ENCODE measurements at places on chromosomes 16 and 17.

DNA sequence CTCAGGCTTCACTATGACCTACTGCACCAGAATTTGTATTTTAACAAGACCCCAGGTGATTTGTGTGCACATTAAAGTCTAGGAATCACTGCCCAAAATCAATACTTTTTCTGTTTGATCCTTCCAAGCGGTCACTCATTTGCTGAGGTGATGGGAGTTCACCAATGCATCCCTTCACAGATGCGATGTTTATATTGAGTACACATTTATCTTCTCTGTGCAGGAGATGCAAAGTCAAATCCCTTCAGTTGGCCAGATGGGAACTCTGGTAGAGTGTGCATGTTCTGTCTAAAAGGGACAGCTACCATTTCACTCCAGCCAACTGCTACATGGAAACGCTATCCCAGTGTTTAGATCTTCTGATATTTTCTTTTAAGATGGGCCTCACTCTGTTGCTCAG, 122.6 kb upstream of the HS3ST2 start:
- no peak for DNase-seq

GRCh38 chr16:75483222-75483621, 12.0 kb downstream of the CHST6 start:
- no peak for DNase-seq

DNA sequence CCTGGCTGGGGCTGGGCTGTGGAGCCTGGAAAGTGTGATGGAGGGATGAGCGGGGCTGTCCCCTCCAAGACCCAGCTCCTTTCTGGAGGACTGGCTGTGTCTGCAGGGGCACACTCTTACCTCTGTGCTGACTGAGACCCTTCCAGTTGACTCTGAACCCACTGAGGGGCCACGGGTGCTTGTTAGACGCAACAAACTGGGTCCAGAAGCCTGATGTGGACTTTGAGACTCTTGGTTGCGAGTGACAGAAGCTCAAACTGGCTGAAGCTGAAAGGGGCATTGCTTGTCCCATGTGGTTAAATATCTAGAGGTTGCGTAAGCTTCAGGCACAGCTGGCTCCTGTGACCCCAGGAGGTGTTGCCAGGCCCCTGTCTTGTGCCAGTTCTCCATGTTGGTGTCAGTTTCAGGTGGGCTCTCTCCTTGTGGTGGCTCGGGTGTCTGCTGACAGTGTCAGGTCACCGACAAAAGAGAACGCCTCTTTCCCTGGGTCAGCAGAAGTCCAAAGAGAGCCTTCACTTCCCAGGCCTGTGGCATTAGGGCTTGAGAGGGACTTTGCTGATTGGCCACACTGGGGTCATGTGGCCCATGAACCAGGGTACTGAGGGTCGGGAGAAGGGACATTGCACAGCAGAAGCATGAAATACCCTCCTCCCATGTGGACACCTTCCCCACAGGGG, 16.7 kb downstream of the ADCY7 start:
- no peak for DNase-seq

GRCh38 chr17:11999696-12000095, 2.4 kb upstream of the ZNF18 start:
- no peak for DNase-seq

GRCh38 chr16:49022351-49022963, 259.2 kb downstream of the CBLN1 start:
- DNase-seq: no peak

GRCh38 chr16:83772806-83773205, 35.0 kb upstream of the HSBP1 start:
- no peak for DNase-seq

- DNase-seq: no peak
These were observed 296.2 kb upstream of the C16orf82 start for GRCh38 chr16:26770547-26770946.

GRCh38 chr17:55444471-55445441, 23.1 kb upstream of the MMD start:
- no peak for DNase-seq

GRCh38 chr17:14552306-14552705, 251.4 kb downstream of the HS3ST3B1 start:
- no peak for DNase-seq

- peak; percentile 64 for DNase-seq
These were observed at the start of gene ZG16B for GRCh38 chr16:2829501-2830354. Gene ZG16B (plus strand): TSS chr16:2830303. CDS start chr16:2830442, 139 bp downstream.
